ENCODE measurements at places on chromosomes 12 and 14. TPM values are rescaled to one million over a fixed set of nuclear protein-coding genes. Genes with fewer than 3 reads are reported as not detected.

DNA sequence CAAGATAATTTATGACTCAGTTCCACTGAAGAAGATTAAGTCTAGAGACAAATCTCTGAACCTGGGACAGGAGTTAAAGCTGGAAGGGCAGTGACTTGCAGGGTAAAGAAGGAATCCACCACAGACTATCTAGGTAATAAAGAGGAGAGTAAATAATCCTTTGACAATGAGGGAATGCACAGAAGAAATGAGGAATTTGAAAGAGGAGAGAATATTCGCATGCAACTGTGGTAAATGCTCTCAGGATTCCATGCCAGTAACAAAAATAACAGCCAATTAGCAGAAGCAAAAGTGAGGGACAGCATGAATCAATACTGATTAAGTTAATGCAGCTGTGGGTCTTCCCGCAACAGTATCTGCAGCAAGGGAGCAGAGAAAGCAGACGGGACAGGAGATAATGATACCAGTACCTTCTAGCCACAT, 77.0 kb downstream of the KITLG start:
- DNase-seq: no peak

- DNase-seq: no peak
Measured at GRCh38 chr12:78970041-78970440, 105.5 kb downstream of the SYT1 start.

- DNase-seq: no peak
Measured at GRCh38 chr14:56181681-56182085, 63.5 kb downstream of the PELI2 start.

- DNase-seq: no peak
Measured at GRCh38 chr12:21945002-21945401, 3.8 kb upstream of the ABCC9 start.

GRCh38 chr14:101491841-101492240, 69.5 kb upstream of the DIO3 start:
- DNase-seq: no peak

GRCh38 chr14:34538871-34539406, 562 bp downstream of the EAPP start:
- no peak for DNase-seq

GRCh38 chr12:94128280-94128679, 20.1 kb upstream of the PLXNC1 start:
- no peak for DNase-seq

The SSTR1 gene
- 0.98 TPM for total RNA-seq

The OR6S1 gene
- total RNA-seq: not detected

GRCh38 chr12:118334939-118335567, 37.7 kb downstream of the TAOK3 start:
- no peak for DNase-seq

- no peak for DNase-seq
Measured at GRCh38 chr14:74634964-74635363, 22.9 kb upstream of the LTBP2 start.

GRCh38 chr12:71578694-71579258, 84.9 kb downstream of the ZFC3H1 start:
- DNase-seq: no peak

GRCh38 chr14:39447175-39447661, 15.0 kb upstream of the FBXO33 start:
- no peak for DNase-seq
